HFF-Myc (cell line): ENCODE measurements at places on chromosomes 11 and 22.

GRCh38 chr11:6674219-6674597 lies 8.9 kb downstream of the MRPL17 start:
- no peak for DNase-seq

- DNase-seq, result no peak
These were observed 9.5 kb downstream of the DCHS1 start for GRCh38 chr11:6646071-6646470.

DNA sequence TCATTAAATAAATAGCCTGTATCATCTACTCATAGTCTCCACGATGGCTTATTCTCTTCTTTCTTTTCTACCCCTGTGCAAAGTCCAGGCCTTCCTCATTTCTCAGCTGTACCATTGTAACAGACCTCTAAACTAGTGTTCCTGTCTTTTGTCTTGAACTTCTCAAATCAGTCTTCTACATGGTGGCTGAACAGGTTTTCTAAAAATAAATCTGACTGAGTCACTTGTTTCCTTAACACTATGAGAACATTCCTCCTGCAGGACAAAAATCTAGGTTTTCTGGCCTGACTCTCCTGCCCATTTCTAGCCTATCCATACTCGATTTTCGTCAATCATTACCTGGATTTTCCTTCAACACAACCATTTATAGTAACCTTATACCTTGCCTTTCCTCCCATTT lies 1080.8 kb upstream of the TENM4 start:
- no peak for DNase-seq

DNA sequence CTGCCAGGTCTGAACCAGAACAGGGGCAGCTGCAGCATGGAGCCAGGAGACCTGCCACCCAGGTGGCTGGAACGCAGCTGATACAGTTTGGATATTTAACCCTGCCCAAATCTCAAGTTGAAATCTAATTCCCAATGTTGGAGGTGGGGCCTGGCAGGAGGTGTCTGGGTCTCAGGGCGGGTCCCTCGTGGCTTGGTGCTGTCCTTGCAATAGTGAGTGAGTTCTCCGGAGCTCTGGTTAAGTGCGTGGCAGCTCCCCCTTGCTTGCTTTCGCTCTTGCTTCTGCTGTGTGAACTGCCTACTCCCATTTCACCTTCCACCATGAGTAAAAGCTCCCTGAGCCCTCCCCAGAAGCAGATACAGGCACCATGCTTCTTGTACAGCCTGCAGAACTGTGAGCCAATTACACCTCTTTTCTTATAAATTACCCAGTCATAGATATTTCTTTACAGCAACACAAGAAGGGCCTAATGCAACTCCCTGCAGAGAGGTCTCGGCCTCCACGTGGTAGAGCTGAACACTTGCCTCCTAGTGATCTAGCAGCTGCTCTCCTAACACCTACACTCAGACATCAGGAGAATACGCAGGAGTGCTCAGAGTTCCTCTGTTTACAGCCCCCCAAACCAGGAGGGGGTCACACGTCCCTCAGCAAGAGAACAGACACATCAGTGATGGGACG lies 203.7 kb downstream of the CTTN start:
- DNase-seq, result no peak

DNA sequence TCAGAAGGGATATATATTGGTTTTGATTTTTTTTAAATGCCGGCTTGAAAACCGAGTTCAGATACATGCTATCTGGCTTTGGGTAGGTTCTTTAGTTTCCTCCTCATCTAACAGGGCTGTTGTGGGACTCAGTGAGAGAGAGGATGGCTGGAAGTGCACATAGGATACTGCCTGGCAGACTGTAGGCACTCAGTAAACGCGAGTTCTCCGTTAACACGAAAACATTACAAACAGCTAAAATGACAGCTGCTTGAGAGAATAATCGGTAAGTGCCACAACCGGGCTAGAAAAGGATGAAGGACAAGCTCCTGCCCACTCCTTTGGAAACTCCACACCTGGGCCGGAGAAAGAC lies 369 bp downstream of the XRRA1 start:
- DNase-seq, result no peak

- DNase-seq, result no peak
These were observed 8.3 kb downstream of the CTSF start for GRCh38 chr11:66559866-66560676.

GRCh38 chr11:122331079-122331478 lies 215.1 kb upstream of the BLID start:
- no peak for DNase-seq

- peak; percentile 42 for DNase-seq
These were observed 6.9 kb downstream of the KMT5B start for GRCh38 chr11:68206211-68206610.

GRCh38 chr11:69115586-69116560 lies 39.9 kb upstream of the SMIM38 start:
- no peak for DNase-seq

DNA sequence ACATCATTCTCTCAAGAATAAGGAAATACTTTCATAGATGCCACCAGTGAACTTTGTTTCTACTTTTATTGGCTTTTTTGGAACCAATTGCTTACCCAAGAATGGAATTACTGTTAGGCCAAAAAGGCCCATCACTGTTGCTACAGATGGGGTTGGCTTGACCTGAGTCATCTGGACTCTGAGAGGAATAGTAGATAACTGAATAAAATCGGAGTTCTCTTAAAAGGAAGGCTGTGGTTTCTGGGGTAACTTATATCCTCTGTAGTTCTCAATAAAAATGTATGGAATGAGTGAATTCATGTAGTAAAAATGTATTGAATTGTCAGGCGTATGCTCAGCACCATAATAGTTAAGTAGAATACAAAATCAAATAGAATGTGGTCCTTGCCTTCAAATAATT lies 56.6 kb downstream of the ARHGEF12 start:
- no peak for DNase-seq

DNA sequence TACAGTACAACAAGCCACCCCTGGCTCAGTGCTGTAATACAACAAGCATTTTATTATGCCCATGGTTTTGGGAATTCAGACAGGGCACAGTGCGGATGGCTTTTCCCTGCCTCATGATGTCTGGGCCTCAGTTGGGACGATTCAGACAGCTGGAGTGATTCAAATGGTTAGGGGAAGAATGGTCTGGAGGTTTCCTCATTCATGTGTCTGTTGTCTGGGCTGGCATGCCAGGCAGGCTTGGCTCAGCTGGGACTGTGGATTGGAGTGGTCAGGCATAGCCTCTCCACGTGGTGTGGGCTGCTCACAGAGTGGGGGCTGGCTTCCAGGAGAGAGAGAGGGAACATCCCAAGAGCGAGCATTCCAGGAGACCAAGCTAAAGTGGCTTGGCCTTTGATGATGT lies 164.4 kb downstream of the C11orf91 start:
- no peak for DNase-seq

DNA sequence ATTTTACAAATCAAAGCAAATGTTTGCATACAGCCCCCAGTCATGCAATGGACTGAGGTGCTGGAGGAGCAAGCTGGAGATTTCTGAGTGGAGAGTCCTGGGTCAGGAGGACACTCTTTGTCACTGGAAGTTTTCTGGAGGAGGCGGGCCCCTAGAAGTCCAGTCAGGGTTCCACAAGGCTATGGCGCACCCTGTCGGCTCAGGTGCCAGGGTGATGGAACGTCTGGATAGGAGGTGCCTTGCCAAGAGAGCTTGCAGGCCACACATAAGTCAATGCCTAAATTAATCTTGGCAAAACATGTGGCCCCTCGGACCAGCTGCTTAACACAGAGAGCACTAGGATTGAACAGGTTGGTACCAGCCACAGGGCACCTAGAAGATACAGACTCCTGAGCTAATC lies 174.7 kb upstream of the CADM1 start:
- no peak for DNase-seq

GRCh38 chr11:95068549-95068948 lies 1.8 kb downstream of the SRSF8 start:
- peak; percentile 88 for DNase-seq

DNA sequence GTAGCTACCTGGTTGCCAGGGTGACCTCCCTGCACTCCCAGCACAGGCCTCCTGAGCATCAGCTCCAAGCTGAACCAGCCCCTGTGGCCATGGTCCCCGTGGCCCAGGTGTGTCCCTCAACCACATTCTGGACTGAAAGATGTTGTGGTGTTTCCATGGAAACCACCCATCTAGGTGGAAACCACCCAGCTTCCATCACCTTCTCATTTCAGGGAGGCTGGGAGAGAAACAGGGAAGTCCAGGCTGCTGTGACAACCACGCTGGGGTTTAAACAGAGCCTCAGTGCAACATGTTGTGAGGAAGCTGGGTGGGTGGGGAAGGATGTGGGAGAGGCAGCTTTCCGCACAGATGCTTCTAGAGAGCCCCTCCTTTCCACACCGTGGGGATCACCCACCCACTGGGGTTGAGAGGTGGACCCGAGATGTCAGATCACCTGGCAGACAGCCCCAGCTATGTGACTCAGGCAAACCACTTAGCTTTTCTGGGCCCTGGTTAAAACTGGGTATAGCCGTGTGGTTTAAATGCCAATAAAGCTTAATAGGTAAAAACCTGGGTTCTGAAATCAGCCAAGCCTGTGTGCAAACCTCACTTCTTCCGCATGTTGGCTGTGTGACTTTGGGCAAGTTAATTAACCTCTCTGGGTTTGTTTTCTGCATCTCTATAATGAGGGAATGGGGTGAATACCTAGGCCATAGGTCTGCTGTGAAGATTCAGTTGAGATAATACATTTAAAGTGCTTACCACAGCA lies 46.4 kb downstream of the CD82 start:
- DNase-seq, result no peak

DNA sequence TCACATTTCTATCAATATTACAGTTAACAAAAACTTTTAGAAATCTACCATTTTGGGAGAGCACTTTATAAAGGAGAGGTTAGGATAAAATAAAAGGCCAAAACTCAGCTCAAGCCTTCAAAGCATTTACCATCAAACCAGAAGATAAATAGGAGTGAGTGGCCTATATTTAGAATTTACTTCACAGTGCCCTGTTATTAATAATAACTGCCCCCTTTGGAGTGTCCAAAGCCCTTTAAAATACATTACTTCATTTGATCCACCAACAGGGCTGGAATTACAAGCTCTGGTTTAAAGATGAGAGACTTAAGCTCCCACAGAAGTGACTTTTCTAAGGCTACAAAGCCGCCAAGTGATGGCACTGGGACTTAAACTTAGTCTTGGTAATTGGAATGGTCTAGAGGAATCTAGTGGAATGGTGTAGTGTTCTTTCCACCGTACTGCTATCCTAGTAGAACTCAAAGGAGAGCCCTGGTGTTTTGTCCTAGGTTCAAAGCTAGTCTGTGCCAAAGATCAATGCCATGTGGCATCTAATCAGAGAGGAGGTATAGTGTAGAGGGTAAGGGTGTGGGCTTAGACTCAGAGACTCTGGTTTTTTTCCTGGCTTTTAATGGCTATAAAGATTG lies 21.2 kb upstream of the MTMR3 start:
- no peak for DNase-seq

- DNase-seq, result no peak
These were observed 44.4 kb downstream of the INSC start for GRCh38 chr11:15159085-15159484.

- no peak for DNase-seq
These were observed 34.9 kb upstream of the OR10G7 start for GRCh38 chr11:124075841-124076651.

DNA sequence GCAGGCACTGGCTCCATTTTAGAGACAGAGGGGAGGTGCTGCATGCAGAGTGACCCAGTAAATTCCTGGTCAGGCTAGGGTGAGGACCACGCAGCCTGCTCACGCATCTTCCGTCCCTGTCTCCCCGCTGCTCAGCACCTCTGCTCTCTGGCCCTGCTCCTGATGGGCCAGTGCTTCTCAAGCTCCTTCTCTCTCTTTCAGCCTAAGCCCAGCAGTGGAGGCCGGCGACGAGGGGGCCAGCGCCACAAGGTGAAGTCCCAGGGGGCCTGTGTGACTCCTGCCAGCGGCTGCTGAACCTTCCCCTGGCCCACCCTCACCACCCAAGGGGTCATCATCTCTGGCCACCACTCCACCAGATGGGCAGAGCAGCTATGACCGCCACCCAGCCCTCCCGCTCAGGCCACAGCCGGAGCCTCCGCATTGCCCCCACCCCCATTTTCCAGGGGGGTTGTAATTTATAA lies 24.7 kb downstream of the GTPBP1 start:
- no peak for DNase-seq

DNA sequence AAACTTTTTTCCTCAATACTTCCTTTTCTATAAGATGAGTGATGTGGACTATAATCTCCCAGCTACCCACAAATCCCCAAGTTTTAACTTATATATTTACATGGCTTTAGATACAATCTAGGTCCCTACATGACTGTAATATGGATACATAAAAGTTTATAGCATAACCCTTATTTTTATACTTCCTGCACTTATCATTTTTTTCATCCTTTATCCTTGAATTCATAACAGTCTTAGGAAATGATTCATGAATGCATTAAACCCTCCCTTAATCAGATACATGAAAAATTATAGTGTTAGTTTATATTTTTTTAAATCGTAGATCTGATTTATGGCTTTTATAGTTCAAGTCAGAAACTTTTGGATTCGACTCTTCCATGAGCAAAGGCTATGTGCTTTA lies 195.8 kb downstream of the MAML2 start:
- DNase-seq, result no peak

- no peak for DNase-seq
These were observed 589.0 kb downstream of the OPCML start for GRCh38 chr11:132943357-132943705.

GRCh38 chr22:37289156-37289735 lies 6.9 kb downstream of the CYTH4 start:
- no peak for DNase-seq

GRCh38 chr11:10522921-10523320 lies 18.1 kb downstream of the RNF141 start:
- DNase-seq, result no peak

DNA sequence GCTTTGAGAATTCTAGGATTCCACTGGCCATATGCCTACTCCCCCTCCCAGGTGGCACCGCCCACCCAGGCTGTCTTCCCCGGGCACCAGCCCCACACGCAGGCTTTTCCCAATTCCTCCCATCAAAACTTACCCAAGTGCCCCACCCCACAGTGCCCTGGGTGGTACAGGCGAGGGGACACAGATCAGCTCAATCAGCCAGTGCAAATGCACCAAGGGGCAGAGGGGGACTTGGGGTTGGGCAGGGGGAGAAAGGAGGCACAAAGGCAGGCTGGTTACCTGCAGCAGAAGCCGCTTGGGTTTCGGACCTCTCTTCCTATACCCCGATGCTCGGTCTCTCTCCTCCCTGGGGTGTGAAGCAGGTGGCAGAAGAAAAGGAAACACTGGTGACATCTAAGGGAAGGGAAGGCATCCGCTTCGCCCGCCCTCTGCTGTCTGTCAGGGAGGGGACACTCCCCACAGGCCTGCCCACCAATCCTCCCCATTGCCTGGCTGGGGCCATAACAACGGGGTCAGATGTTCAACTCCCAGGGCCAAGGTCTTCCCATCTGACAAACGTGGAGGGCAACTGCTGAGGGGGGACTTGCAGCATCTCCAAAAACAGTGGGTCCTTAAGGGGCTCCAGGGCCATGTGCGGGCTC lies 14.0 kb downstream of the CBX7 start:
- DNase-seq, result no peak

DNA sequence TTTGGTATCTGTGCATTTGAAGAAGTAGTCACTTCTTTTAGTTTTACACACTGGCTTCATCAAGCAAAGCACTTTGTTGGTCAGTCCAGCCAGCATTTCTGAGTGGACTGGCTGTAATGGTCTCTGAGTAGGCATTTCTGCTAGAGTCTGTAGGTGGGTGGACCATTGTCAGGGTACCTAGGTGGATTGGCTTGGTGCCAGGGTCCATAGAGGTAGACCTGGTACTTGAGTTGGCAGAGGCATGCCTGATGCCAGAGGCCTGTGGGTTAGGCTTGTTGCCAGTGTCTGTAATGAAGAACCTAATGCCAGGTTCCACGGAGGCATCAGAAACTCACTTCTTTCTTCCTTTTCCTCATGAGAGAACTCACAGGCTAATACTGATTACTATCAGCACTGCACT lies 157.9 kb upstream of the C11orf87 start:
- no peak for DNase-seq
